ENCODE measurements at places on chromosomes 5 and 9.

DNA sequence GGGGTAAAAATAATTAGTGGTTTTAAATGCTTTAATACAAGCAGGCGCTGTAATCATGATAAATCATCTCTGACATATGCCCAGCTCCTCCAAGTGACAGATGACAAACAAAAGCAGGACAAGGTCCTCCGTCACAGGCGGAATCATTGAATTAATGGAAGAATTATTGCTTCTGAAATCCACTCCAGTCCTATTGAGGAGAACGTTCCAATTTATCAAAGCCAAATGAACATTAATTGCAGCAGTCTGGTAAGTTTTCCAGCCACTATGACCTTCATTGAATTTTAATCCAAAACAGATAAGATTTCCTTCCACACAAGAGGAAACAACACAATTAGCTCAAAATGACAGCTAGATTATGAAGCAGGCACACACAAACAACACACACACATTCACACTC is 136.8 kb downstream of the ASTN2 start:
- no peak for DNase-seq

- no peak for DNase-seq
Measured at GRCh38 chr9:33012328-33013069, 11.1 kb upstream of the APTX start.

DNA sequence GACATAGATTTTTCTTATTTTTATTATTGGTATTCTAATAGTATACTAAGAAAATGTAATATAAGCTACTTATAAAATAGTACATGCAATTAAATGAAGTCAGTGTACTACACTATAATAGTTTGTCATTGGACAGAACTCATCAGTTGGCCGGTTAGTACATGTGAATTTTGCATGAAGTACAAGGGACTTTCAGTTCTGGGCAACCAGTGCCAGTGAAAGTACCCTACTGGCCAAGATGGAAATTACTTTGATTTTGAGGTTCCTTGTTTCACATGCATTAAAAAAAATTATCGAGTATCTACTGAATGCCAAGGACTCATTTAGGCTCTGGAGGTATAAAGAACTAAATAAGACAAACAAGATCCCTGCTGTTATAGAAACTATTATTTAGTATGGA is 213.4 kb upstream of the ELL2 start:
- DNase-seq: no peak

- no peak for DNase-seq
Measured at GRCh38 chr9:122814545-122814944, 13.8 kb downstream of the PDCL start.

DNA sequence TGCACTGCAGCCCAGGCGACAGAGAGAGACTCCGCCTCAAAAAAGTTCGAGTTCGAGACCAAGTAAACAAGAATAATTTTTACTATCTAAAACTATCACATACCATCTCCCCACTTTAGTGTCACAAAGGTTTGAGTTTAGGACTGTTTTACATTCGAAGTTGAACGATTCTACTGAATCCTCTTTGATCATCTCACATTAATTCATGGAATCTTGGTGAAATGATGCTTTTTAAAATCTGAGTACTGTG is 715 bp upstream of the RPS6 start:
- DNase-seq: no peak

- DNase-seq: no peak
Measured at GRCh38 chr5:106784846-106785245, 885.9 kb downstream of the EFNA5 start.

Measured in C1 segment of cervical spinal cord (tissue), 14 donors.